ENCODE measurements at places on chromosomes 2 and 18.

DNA sequence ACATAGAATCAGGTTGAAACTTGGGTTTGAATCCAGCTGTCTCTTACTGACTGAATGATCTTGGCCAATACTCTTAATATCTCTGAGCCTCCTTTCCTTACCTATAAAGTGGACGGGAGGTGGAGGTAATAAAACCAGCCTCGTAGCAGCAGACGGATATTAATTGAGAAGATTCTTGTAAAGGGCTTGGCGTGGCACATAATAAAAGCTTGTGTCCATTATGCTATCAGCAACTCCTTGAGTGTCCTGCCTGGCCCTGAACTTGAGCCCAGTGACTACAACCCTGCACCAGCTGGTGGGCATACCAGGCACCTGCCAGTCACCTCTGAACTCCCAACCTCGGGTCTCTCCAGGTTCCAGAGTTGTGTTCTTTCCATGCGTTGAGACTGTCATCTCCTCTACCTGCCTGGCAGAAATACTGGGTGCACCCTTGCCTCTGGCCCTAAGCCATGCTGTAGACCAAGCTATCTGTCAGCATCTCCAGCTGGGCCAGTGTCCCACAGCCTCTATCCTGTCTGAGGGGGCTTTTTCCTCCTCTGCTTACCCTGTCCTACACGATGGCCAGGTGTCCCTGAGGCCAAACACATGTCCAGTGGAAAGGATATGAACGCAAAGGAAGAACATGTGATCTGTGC lies 9.7 kb downstream of the CAPN13 start:
- DNase-seq: no peak

GRCh38 chr2:187011206-187011832 lies 162.3 kb upstream of the ZSWIM2 start:
- DNase-seq: no peak

DNA sequence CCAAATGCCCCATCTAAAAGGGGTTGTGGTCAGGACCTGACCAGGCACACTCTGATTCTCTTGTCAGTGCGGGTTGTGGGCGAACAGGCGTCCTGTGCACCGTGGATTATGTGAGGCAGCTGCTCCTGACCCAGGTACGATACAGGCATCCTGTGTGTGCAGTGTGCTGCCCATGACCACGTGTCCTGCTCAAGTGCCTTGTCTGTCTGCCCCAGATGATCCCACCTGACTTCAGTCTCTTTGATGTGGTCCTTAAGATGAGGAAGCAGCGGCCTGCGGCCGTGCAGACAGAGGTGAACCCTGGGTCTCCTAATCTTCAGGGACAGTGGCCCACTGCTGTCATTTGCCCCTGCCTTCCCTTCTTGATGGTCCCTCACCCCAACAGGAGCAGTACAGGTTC lies 14.6 kb downstream of the PTPN18 start:
- DNase-seq: no peak

DNA sequence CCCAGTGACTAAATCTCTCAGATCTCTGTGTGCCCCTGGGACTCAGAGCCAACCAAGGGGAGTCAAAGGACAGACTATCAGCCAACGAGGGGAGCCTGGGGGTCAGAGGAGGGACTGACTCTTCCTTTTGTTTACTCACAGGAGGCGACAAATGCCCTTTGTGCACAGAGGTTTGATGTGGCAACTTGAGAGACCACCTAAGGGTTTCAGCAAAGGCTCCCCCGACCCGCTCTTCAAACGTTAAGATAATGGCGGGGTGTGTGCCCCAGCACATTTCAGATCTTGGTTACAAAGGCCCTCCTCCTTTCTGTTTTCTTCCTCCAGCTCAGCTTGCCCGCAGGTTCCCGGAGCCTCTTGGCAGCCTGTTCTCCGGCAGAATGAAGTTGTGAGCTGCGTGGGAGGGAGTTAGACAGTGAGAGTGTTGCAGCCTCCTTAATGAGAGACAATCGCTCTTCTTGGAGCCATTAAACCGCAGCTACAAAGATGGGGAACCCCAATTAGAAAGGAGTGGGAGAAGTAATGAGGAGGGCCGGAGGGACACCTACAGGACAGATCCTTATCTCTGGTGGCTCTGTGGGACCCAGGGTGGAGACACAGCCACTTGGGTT lies 76.2 kb downstream of the KIAA2012 start:
- DNase-seq: no peak

- no peak for DNase-seq
These were observed 39.9 kb downstream of the RAB10 start for GRCh38 chr2:26073830-26074229.

DNA sequence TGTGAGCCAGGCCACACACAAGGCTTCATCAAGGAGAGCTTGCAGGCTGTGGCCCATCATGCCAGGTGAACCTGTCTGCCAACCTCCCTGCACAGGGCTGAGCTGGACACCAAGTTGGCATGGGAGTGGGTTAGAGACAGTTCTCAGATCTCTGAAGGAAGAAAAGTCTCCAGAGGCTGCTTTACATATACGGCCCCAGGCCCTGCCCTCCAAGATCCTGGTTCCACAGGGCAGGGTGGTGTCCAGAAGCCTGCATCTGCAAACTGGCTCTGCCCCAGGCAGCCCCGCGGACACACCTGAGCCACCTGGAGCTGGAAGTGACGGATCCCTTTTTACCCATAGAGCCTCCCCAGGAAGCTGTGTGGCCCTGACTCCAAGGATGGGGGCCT lies 24.2 kb upstream of the HES6 start:
- DNase-seq: no peak
